ENCODE measurements at places on chromosomes 11 and 22.

DNA sequence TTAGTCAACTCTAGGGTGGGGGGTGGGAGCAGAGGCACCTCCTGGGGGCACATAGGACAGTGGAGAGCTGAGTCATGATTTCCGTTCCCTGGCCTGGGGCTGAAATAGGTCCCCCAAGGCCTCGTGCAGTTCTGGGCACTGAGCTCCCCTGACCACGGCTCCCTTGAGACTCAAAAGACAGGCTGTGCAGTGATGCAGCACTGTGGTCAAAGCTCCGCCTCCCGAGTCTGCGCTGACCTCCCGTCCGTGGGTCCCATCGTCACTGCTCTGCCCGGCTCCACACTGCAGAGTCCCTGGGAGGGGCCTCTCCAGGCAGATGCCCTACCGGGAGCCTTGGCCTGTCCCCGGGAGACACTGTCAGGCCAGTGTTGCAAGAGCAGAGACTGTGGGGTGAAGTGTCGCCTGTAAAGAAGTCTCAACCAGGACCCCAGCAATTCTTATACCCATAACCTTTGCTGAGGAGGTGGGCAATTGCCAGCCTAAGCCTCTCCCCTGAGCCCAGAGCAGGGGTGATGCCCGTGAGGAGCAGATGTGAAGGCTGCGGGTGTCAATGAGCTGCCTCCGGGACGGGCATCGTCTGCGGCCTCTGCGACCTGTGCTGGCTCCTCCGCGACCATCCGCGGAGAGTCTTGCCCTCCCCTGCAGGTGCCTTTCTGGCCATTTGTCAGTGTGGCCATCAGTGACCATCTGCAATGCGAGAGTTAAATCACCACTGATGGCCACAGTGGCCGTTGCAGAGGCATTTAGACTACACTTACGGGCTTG, 877.3 kb downstream of the BRD1 start:
- DNase-seq, result no peak

DNA sequence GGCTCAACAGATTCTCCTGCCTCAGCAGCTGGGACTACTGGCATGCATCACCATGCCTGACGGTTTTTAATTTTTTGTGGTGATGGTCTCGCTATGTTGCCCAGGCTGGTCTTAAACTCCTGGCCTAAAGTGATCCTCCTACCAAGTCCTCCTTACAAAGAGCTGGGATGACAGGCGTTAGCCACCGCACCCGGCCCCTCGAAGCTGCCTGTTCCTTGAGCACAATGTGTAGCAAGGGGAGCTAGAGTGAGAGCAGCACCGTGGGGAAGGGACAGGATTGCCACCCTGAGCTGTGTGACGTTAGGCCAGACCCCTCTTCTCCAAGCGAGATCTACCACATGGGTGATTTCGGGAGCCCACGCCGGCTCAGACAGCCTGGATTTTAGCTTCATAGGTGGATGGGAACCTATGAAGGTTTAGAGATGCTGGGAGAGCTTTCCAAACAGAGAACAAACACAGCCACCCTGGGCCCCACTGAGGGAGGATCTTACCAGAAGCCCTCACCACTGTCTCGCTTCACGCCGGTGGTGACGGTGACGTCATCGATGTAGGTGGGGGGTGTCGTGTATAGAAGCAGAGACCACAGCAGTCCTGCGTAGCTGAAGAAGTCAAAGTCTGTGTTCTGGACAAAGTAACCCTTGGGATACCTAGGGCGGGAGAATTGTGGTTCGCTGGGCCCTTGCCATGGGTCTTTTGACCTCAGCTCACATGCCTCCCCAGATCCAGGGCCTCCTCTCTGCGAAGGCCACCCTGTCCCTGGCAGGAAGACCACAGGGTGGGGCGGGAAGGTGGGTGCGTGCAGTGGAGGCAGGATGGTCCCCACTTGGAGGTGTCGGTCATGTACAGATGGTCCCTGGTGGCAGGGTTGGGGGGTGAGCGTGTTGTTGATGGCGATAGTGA, 23.1 kb downstream of the RGL4 start:
- DNase-seq, result no peak

DNA sequence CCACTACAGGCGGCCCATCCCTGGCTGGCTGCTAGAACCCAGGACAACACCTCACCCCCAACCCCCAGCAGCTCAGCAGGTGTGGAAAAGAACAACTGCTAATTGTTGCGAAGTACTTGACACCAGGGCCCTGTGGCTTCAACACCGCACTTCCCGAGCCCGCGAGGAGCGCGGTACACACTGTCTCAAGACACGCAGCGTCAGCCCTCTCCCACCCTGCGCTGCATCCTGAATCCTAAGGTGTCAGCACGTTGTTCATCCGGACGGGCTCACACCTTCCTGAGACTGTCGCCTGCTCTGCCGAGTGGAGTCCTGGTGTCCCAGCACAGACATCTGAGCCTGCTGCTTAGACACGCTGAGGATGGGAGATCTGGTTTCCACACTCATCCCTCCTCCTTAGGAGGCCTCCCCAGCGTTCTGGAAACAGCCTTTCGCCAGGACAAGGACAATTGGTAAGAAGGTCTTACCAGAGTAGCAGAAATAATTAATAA, 1336.2 kb downstream of the BRD1 start:
- no peak for DNase-seq

DNA sequence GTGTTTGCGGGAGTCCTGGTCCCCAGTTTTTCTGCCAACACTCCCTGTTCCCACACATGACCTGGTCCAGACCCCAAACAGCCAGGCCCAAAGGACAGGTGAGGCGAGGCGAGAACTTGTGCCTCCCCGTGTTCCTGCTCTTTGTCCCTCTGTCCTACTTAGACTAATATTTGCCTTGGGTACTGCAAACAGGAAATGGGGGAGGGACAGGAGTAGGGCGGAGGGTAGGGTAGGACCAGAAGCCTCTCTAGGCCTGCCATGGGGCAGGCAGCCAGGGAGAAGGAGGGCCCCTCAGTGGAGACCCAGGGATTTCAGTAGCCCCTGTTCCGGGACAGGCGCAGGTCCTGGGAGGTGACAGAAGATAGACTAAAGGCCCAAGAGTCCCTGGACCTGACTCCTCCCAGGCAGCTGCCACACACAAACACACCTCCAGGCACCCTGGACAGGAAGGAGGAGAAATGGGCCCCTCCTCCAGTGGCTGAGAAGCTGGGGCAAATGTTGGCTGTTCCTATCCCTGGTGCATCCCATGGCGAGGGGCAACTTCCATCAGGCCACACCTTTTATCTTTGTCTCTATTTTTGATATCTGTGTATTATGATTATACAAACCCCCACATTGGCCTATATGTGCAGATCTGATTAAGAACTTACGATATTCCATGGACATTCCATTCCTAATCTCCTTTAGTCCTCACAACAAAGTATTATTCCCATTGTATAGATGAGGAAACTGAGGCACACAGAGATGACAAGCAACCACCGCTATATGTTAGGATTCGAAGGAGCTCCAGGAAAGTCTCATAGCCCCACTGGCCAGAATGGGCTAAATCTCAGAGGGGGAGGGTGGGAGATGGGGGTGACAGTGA, 626 bp upstream of the F2 start:
- DNase-seq, result no peak

DNA sequence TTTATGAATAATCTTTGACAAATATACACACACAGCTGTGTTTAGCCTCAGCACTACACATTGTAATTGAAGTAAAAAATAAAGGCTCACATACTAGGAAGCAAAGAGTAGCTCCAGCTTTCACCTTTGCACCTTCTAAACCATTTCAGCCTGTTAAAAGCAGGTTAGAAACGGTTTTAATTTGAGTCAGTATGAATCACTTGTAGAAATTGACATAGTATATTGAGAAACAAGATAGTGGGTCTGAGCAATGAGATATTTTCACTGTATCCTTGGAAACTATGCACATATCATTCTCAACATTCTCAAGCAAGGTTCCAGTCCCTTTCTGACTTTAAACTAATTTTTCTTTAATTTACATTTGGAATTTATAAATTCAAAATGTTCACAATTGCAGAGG, 380.3 kb downstream of the AASDHPPT start:
- DNase-seq, result peak; percentile 32

GRCh38 chr11:94727819-94728218, 40.3 kb upstream of the AMOTL1 start:
- DNase-seq, result no peak

- DNase-seq, result no peak
These were observed 20.4 kb downstream of the FCHSD2 start for GRCh38 chr11:73121692-73122091.

GRCh38 chr11:9028581-9028980, 24.8 kb upstream of the NRIP3 start:
- no peak for DNase-seq

- no peak for DNase-seq
These were observed 493.5 kb upstream of the B3GAT1 start for GRCh38 chr11:134905517-134905916.

DNA sequence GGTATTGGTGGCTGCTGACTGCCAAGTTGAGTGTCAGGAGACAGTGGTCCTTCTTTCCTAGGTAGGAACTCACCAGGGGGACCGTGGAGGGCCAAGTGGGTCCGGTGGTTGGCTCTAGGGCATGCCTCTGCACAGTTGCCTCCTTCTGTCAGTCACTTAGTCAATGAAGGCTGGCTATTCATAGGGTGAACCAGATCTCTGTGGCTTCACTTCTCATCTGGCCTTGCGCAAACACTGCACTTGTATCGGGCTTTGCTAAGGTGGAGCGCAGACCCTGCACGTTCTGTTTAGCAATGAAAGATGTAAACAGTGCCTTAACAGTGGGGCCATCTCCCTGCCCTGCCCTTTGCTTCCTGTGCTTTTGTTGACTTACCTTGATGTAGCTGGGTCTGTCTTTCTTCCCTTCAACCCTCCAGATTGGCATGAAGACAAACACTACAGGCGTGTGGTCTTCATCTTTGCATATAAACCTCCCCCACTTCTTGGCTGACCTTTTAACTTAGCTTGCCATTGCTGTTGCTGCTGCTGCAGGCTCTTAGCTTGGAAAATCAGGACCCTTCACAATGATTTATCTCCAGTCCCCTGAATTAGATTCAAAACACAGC, 6.7 kb upstream of the SORL1-AS1 start:
- DNase-seq, result no peak

DNA sequence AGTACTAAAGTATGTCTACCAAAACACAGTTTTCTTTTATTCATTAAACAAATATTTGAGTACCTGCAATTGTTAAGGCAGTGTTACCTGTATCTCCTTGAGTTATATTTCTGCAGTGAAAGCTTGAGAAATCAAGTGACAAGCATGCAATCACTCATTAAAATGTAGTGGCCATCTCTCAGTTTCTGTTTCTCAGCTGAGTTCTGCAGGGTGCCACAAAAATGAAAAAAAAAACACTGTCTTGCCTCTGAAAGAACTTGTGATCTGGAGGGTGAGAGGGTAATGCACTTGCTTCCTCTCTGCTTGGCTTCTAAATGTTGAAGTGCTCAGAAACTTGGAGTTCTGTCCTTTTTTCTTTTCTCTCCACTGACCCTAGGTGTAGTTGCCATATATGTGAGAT, 6.8 kb downstream of the QSER1 start:
- DNase-seq, result no peak

DNA sequence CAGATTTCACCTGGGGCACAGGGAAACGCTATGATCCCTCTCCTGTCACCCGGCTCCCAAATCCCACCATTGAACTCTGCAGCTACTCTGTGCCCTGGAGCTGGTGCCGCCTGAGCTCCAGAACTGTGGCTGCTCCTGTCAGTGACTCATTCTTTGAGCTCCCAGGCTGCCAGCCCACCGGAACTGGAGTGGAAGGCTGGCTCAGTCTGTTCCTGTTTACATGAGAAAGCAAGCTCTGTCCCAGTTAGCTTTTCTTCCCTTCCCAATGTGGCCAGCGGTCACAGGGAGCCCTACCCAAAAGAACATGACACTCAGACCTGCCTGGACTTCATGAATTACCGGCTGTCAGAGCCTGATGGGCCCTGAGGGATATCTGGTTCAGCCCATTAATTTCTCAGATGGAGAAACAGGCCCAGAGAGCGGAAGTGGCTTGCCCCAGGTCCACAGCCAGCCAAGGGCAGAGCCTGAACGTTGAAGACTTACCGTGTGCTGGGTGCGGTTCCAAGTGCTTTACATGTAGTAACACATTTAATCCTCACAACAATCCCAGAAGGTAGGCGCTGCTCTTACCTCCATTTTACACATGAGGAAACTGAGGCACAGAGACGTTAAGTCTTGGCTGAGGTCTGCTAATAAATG, 23.8 kb upstream of the IGSF22 start:
- peak; percentile 30 for DNase-seq

DNA sequence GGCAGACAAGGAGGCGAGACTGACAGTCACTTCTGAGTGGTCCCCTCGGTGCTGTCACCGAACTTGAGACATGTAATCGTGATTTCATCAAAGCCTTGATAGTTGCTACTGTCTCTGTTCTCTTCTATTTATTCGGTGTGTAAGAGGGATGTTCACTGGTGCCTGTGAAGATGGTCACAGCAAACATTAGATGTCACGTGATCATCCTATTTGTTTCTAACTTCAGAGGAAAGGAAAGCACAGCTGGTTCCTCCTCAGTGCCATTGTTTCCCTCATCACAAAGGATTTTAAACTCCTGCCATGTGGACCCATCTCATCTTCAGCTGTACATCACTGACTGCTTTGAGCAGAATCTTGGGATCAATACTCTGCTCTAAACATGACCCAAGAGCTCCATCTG, 73.1 kb upstream of the CLMP start:
- DNase-seq, result no peak

- DNase-seq, result no peak
These were observed 20.7 kb upstream of the SCUBE2 start for GRCh38 chr11:9112075-9112474.

DNA sequence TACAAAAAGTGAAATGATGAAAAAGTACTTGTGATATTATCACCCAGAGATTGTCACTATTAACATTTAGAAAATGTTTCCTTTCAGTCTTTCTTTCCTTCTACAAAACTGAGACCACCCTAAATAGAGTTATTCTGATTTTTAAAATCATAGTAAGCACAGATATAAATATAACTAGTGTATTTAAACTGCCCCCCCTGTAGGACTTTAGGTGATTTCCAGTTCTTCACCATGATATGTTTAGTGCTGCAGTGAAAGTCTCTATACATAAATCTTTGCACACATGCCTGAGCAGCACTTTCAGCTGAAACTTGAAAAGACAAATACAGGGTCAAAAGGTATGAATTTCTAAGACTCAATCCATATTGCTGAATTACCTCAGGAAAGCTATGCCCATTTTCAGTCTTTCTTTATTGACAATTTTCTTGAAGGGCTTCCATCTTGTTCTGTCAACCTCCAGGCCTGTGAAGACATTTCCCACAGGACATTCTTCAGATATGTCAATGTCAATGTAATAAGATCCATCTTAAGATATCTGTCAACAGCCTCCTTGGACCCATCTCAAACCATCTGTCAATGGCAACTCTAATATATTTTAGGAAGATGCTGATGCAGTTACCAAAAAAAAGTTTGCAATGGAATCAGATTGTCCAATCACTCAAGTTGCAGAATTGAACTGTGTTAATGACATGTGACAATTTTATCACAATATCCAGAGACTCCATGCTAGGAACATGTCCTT, 30.8 kb upstream of the LDLRAD3 start:
- no peak for DNase-seq

- DNase-seq, result no peak
These were observed 114.1 kb downstream of the LARGE1 start for GRCh38 chr22:33806191-33806590.

GRCh38 chr11:60594998-60595642, 79.9 kb downstream of the MS4A13 start:
- DNase-seq, result no peak
